ENCODE measurements at places on chromosomes 11 and 22.

- no peak for DNase-seq
These were observed 75.4 kb downstream of the TRIM29 start for GRCh38 chr11:120062561-120062930.

DNA sequence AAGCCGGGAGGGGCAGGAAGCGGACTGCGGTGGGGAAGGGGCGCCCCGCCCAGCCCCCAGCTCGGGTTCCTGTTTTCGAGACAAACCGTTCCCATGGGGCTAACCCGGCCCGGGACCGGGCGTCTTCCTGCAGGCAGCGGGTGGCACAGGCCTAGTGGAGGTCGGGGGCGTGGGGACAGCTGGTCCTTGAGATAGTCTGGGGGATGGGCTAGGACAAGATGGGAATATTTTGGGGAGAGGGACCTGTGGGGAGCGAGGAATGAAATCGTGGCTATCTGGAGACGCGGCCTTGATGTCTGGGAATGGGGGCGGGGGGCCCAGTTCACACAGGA, 1.2 kb upstream of the RASGRP2 start:
- peak; percentile 91 for DNase-seq

DNA sequence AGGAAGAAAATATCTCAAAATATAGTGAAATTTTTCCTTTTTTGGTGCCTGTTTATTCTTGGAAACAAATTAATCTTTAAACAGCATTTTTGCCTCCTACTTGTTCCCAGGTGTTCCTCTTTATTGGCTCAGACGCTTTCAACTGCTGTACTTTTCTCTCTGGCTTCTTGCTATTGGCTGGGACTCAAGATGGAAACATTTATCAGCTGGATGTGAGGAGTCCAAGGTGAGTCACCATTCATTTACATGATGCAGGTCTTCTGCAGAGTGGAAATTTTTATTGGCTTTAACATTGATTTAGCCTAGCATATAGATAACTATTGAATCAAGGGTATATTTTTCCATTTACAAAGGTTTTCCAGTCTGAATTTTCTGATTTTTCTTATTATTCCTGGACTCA, 34.4 kb upstream of the DNAJB13 start:
- DNase-seq = no peak

- no peak for DNase-seq
These were observed 286.7 kb downstream of the MN1 start for GRCh38 chr22:27514601-27515523.

GRCh38 chr11:74686792-74687191, 44.4 kb downstream of the CHRDL2 start:
- DNase-seq = no peak

GRCh38 chr22:42699281-42699975, 21.2 kb downstream of the A4GALT start:
- DNase-seq = no peak

GRCh38 chr11:101860696-101861427, 53.9 kb upstream of the CEP126 start:
- DNase-seq = no peak

- DNase-seq = no peak
These were observed 455.8 kb downstream of the MIAT start for GRCh38 chr22:27113211-27113635.

- no peak for DNase-seq
These were observed 20.3 kb downstream of the PARVG start for GRCh38 chr22:44200855-44201550.

DNA sequence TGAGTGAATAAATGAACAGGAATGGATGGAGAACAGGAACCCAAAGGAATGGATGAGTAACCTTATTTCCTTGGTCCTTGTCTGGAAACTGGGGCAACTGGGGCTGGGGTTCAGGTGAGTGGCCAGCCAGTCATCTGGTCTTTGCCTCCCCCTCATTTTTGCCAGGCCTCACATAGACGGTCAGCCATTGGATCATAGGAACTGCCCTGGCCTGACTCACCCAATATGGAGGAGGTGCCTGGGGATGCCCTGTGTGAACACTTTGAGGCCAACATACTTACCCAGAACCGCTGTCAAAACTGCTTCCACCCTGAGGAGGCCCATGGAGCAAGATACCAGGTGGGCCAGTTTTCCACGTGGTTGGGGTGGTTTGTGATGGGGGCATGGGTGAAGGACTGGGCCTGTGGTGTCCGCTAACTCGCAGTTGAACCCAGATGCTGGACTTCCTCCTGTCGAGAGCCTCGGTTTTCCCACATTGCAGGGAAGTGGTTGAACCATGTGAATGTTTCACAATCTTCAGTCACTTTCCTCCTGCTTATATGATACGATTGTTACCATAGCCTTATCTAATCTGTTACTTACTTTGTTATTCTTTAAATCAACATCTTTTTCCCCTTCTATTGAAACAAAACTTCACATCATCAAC, 4.4 kb downstream of the TRIOBP start:
- no peak for DNase-seq

- DNase-seq = no peak
These were observed 74.8 kb downstream of the EFCAB6 start for GRCh38 chr22:43737150-43737828.

DNA sequence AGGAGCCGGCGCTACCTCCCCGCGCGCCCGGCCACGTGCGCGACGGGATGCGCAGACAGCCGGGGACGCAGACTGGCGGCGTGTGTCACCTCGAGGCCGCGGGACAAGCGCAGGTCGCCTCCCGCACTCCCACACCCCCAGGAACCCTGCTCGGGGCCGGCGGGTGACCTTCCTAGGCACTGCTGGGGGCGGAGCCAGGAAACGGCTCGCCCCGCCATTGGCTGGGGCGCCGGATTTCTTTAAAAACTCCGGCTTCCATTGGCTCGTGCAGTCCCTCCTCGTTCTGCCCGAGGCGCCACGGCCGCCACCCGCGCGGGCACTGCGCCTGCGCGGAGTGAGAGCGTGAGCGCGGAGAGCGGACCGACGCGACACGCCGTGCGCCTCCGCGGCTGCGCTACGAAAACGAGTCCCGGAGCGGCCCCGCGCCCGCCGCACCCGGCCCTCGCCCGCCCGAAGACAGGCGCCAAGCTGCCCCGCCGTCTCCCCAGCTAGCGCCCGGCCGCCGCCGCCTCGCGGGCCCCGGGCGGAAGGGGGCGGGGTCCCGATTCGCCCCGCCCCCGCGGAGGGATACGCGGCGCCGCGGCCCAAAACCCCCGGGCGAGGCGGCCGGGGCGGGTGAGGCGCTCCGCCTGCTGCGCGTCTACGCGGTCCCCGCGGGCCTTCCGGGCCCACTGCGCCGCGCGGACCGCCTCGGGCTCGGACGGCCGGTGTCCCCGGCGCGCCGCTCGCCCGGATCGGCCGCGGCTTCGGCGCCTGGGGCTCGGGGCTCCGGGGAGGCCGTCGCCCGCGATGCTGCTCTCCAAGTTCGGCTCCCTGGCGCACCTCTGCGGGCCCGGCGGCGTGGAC, at the start of gene PIM3:
TSS of gene PIM3 (plus strand) at position 614 of the 846 bp plus-strand sequence. CDS start at position 790, 176 bp downstream.
- DNase-seq = peak; percentile 98

- DNase-seq = no peak
These were observed 843.7 kb upstream of the CHORDC1 start for GRCh38 chr11:91066456-91067047.

GRCh38 chr22:42752230-42752746, 31.6 kb upstream of the A4GALT start:
- no peak for DNase-seq

- DNase-seq = no peak
These were observed 35.7 kb downstream of the NF2 start for GRCh38 chr22:29639096-29639495.

DNA sequence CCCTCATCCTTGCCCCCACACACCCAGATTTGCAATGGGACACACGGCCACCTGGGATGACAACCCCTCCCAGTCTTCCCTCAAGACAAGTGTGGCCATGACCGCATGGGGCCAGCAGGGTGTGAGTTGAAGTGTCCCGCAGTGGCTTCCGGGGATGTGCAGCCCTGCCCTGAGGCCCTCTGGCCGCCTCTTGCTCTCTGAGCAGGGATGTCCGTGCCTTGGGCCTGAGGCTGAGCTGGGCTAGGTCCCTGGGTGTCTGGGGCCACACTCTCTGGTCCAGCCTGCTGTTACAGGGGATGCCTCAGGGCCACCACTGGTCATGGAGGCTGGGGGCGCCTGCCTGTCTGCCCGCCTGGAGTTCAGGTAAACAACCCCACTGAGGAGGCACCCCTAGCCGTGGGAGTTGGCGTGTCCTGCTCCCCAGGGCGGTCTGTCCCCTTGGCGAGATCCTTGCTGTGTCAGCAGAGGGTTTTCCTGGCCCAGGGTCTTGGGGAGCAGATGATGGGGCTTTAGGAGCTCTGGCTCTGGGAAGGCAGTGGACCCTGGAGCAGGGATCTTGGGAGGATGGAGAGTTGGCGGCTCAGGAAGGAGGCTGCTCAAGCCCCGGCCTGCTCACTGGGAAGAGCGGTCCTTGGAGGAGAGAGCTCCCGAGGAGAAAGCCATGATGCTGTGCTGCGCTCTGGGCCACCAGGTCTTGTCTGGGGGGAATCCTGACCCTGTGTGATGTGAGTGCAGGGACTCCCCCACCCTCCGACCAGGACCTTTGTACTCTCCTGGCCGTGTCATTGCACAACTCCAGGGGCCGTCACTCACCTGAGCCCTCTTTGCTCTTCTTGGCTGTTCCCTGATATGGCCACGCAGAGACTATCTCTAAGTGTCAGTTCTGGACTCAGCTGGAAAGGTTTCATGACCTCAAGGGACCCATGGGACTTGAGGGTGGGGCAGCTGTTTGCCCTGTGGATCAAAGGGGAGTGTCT, 67.9 kb downstream of the KCNQ1 start:
- no peak for DNase-seq

GRCh38 chr22:20438678-20439492, 1.3 kb upstream of the SCARF2 start:
- DNase-seq = no peak

GRCh38 chr22:23536821-23537345, 43.2 kb downstream of the IGLL1 start:
- DNase-seq = no peak

DNA sequence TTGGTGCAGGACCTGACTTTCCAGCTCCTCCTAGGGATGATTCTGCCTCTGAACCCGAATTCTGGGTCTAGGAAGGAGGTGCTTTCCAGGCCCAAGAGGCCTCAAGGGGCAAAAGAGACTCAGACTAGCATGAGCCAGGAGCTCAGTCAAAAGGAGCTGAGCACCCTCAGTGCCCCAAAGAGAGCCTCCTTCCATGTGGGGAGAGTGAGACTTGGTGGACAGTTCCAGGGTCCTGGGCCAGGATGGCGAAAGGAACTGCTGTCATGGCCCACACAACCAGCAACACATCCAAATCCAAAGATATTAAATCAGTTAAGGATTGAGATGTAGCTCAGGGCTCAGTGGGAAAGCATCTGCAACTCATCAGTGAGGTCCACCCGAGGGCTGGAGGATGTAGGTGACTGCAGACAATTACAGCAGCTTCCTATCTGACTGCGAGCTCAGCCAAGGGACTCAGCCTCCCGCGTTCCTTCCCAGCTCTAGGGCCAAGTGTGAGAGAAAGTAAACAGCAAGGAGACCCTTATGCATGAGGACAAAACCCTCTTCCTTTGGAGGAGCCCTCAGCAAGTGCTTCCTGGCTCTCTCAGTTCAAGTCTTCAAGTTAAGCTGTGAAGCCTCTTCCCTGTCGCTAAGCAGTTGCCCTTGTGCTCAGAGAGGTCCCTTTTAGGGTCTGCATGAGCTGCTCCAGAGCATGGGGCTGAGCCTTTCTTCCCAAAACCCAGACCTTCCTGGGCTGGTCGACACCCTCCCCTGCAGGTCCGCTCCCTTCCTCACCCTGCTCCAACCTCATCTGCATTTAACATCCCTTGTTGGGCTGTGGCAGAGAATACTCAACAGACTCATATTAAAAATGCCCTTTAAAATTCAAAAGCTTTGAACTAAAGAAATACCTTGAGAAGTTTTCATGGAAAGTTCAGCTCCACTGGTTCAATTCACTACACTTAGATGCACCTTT, 35.8 kb downstream of the C11orf58 start:
- DNase-seq = no peak

GRCh38 chr11:60993615-60994014, 22.1 kb downstream of the CD6 start:
- DNase-seq = no peak

DNA sequence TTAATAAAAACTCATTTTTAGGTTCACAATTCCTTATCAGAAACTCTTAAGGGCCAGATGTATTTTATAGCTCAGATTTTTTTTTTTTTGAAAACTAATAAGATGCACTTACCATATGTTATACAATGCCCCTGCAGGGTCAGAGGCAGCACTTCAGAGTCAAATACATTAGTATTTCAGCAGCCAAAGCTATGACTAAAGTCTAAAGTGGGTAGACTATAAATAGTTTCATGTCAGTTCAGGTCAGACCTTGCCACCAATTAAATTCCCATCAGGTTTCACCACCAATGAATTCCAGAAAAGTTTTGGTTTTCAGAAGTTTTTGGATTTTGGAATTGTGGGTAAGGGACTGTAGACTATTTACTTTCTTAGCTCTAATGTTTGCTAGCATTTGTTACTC, 75.9 kb downstream of the FAM83F start:
- DNase-seq = no peak

DNA sequence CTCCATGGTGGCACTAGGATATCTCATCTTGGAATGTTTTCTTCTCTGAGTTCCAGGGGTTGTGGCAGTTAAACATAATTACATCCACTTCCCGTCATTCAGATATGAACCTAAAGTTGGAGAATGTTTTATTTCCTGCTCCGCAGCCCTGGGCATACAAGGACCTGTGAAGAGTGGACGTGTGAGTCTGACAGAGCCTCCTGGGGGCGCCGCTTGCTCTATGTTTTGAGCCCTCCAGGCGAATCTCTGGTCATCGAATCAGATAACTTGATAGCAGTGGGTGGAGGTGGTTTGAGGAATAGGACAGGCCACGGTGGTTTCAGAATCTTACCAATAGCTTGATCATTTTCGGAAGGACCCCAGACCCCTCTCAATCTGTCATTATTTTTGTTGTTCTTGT, 174.2 kb downstream of the NTM start:
- no peak for DNase-seq

DNA sequence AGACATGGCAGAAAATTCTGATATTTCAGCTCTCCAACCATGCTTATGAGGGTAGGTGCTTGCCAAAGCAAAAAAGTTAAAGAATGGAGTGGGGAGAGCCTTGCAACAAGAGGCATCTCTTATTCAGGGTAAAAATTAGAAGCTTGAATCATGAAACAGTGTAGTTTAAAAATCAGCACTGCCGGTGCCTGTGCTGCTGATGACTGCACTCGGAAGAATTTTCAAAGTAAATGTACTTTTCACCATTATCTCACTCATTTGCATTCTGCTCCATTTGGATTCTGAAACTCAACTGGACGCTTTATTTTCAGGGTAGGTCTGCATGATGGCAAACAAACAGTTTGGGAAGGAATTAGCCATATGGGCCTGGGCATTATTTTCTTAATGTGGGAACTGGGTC, 126.3 kb downstream of the KIRREL3 start:
- no peak for DNase-seq

Measured in T-helper 2 cell (primary cell).